Central memory CD8-positive, alpha-beta T cell (primary cell): ENCODE measurements at places on chromosomes 2 and 18.
A peak's percentile ranks its signal among the peaks of the same experiment; 100 is the strongest.

GRCh38 chr2:176269319-176270099, at the start of gene MTX2:
Gene MTX2 (plus strand): TSS chr2:176269442. CDS start chr2:176269630, 188 bp downstream.
- DNase-seq = peak; percentile 63
- H3K36me3 ChIP-seq = peaks cover 6% of the 10 kb centered on the region
- no peaks in the 10 kb centered on the region for H3K27me3 ChIP-seq
- H3K27ac ChIP-seq = peak within 1 kb of the TSS; percentile 88
- peak within 1 kb of the TSS; percentile 95 for H3K4me3 ChIP-seq

- peaks cover 91% of the 10 kb centered on the region for H3K27me3 ChIP-seq
- no peak for DNase-seq
- H3K4me3 ChIP-seq = no peak overlapping the region
- peaks cover 22% of the 10 kb centered on the region for H3K4me1 ChIP-seq
Observed at GRCh38 chr18:57440331-57441070, 5.3 kb downstream of the ONECUT2 start.

DNA sequence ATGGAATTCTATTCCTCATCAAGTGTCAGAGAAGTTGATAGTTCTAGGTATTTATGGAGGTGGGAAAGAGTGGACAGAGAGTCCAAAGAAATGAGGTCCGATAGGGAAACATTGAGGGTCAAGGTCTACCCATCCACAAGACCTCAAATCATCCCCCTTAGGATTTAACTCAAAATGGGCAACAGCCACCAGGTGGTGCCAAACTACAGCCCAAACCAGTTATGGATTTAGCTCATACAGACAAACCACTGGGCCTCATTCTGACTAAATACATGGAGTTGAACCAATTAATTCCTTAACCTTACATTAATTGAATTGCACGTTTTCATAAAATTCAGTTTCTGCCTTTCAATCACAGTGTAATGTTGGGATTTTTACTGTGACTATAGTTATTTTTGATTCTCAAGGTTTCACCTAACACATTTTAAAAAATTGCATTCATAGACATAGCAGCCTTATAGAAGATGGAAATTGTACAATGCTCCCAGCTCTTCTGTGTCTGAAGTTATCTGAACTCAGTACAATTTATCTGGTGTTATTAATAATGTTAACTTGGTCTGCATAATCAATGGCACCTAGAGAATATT, 98.2 kb upstream of the HNMT start:
- no peak overlapping the region for H3K4me3 ChIP-seq
- H3K27me3 ChIP-seq = no peaks in the 10 kb centered on the region
- no peak for DNase-seq
- no peaks in the 10 kb centered on the region for H3K4me1 ChIP-seq
- H3K27ac ChIP-seq = no peak overlapping the region
- H3K36me3 ChIP-seq = no peaks in the 10 kb centered on the region

DNA sequence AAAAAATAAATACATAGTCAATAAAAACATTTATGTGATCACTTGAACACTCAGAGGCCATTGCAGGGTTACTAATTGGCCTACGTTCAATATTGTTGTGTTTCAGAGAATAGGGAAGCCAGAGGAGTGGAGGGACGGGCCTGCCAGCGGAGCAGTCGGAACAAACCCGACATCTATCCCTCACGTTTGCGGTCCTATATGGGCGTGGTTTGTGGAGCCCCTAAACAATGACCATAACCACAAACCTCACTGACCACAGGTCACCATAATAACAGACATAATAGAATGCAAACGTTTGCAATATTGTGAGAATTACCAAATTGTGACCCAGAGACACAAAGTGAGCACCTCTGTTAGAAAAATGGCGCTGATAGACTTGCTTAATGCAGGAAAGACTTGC, 19.5 kb upstream of the ZNF516 start:
- H3K4me3 ChIP-seq = no peak overlapping the region
- DNase-seq = no peak
- H3K27me3 ChIP-seq = peaks cover 48% of the 10 kb centered on the region
- H3K27ac ChIP-seq = no peak overlapping the region

DNA sequence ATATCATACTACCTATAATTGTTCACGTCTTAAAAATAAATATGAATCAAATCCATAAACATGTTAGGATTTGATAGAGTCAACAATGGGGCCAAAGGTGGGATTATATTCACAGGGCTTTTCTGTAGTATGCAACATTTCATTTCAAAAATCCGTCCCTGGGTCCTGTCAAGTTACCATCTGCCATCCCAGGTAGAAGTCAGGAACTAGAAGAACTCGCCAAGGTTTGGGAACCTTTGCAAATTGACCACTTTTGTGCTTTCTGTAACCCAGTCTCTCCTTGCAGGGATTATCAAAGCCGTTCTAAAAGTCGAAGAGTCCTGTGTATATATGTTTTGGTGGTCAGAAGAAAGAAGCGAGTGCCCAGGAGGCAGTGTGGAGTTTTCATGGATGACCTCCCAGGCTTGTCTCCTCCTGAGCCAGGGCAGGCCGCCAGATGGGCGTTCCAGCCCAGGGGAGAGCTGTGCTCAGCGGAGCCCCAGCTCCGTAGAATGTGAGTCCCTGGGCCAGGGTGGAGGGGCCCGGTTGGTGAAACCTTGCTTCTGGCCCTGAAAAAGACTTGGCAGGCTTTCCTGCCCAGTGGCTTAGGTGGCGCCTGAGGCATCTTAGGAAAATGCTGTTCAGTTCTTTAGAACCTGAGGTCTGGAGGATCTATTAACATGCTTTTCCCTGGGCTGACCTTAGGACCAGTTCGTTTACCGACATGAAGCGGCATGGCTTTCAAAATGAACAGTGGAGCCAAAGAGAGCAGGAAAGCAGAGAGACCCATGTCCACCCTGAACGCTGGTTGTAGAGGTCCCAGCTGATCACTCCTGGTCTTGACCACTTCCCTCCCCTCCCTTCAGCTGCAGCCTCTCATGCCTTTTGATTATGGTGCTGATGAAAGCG, 69.2 kb downstream of the LONRF2 start:
- no peaks in the 10 kb centered on the region for H3K4me1 ChIP-seq
- H3K27me3 ChIP-seq = peaks cover 18% of the 10 kb centered on the region
- no peak overlapping the region for H3K4me3 ChIP-seq
- no peak overlapping the region for H3K27ac ChIP-seq

DNA sequence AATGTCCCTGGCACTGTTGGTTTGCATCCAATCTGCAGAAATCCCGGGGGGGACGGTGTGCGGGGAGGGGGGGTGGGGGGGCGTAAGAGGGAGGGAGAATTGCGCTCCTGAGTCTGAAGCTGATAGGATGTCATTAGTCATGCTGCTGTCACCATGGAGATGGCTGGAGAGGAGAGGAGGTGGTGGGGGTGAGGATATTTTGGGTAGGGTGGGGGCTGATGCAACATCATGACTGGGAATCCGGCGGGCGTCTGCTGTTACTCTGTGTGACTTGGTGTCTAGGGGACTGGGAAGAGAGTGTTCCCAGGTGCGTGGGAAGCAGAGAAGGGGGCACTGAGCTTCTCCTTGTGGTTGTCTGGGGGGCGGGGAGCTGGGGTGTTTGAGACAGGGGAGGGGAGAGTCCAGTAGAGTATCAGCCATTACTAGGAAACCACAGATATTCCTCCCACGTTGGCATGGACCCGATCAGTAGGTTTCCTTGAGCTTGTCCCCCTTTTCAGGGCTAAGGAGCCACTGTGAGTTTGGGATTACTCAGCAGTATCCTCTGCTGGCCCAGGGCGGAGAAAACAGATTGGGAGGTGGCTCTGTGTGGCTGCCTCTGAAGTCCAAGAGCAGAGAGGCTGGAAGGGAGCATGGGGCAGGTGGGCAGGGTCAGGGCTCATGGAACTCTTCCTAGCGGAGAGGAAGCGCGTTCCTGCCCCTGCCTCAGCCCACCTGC, 18.9 kb downstream of the TET3 start:
- H3K36me3 ChIP-seq = peaks cover 4% of the 10 kb centered on the region
- H3K27ac ChIP-seq = no peak overlapping the region
- no peak for DNase-seq
- H3K4me1 ChIP-seq = peaks cover 63% of the 10 kb centered on the region
- no peaks in the 10 kb centered on the region for H3K27me3 ChIP-seq
- H3K4me3 ChIP-seq = peak overlapping the region; percentile 79

- H3K27me3 ChIP-seq = peaks cover 61% of the 10 kb centered on the region
- no peak overlapping the region for H3K27ac ChIP-seq
- H3K4me3 ChIP-seq = no peak overlapping the region
- DNase-seq = no peak
- H3K4me1 ChIP-seq = no peaks in the 10 kb centered on the region
- H3K36me3 ChIP-seq = no peaks in the 10 kb centered on the region
Observed at GRCh38 chr2:45264227-45265225, 255.3 kb upstream of the SIX2 start.
